ENCODE measurements at places on chromosomes 3 and 15.

DNA sequence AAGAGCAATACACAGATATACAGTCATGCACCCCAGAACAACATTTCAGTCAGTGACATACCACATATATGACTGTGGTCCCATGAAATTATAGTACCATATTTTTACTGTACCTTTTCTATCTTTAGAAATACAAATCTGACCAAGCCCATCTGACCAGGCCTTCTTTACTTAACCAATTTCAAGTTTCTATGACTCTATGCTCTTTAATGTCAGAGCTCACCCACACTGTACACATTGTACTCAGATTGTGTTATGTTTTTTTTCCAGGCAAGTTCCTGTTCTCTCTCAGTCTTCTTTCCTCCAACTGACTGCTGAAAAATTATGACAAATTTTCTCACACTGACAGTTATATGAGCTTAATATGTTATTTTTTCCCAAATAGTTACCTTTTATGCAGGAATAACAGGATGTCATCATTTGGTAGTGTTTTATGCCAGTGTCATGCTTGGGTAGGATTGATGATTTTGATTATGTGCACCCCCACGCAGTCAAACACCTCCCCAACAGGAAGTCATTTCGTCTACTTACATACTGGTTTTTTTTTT is 8.0 kb upstream of the CBLB start:
- DNase-seq, result no peak

DNA sequence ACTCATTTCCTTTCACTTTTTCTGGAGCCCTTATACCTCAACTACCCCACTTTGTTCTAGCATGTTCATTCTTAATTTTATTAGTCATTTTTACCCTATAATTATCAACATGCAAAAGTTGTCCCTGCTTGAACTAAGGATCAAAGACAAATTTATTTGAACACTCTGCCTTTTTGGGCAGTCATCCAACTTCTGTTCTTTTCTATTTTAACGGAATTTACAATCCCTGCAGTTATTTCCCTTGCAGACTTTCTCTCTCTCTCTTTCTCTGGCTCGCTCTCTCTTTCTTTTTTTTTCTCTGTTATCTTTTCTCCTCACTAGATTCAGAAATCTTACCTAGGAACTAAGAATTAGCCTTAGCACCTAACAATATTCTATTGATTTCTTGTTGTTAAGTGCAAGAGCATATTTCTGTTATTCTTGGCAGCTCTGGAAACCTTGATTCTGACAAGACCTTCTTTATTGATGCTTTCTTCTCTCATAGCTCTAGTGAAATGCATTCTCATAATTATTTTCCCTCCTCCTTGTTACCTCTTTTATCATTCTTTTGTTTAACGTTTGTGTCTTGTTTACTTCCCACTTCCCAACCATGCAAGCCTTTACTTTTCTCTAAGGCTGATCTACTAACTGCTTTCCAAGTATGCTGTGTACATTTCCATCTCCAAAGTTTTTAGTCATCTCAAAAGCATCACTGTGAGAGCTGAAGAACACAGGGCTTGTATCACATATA is 951.6 kb downstream of the DIPK2A start:
- DNase-seq, result no peak

- DNase-seq, result no peak
These were observed 279.0 kb downstream of the MFSD1 start for GRCh38 chr3:159080821-159081220.

- no peak for DNase-seq
These were observed 177.1 kb upstream of the ARHGEF26 start for GRCh38 chr3:153944084-153944483.

GRCh38 chr15:68333775-68334470 is 56.4 kb downstream of the FEM1B start:
- DNase-seq, result no peak

- no peak for DNase-seq
These were observed 540.8 kb downstream of the FGF12 start for GRCh38 chr3:192186498-192186897.

DNA sequence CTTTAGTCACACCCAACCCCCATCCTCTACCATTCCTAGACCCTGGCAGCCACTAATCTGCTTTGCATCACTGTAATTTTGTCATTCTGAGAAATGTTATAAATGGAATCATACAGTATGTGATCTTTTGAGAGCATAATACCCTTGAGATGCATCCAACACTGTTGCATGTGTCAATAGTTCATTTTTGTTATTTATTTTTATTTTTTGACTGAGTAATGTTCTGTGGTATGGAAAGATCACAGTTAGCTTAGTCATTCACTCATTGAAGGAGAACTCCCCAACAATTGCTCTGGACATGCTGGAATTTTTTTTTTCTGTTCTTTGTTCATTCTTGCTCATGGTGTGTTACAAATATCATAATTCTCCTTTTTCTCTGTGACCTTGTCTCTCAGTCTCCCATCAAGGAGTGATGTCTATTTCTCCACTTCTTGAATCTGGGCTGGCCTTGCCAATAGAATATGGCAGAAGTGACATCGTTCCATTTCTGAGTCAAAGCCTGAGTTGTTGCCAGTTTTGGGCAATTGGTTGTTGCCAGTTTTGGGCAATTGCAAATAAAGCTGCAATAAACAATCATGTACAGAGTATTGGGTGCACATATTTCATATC is 6.8 kb upstream of the ADPGK start:
- no peak for DNase-seq

DNA sequence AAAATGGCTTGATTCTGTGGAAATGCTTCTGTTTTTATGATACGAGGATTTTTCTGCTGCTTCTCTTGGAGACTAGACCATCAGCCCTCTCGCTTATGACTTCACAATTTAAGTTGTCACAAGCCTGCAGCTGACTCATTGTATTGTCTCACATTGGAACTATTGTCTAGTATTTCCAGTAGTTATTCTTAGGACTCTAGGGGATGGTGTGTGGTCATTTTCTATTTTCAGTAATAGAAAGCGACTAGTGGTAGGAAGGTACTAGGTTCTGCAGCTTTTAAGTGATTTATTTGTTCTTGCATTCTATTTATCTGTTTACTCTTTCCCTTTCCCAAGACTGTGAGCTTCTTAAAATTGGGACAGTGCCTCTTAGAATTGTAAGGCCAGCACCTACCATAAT is 66.3 kb upstream of the CRTC3 start:
- no peak for DNase-seq

DNA sequence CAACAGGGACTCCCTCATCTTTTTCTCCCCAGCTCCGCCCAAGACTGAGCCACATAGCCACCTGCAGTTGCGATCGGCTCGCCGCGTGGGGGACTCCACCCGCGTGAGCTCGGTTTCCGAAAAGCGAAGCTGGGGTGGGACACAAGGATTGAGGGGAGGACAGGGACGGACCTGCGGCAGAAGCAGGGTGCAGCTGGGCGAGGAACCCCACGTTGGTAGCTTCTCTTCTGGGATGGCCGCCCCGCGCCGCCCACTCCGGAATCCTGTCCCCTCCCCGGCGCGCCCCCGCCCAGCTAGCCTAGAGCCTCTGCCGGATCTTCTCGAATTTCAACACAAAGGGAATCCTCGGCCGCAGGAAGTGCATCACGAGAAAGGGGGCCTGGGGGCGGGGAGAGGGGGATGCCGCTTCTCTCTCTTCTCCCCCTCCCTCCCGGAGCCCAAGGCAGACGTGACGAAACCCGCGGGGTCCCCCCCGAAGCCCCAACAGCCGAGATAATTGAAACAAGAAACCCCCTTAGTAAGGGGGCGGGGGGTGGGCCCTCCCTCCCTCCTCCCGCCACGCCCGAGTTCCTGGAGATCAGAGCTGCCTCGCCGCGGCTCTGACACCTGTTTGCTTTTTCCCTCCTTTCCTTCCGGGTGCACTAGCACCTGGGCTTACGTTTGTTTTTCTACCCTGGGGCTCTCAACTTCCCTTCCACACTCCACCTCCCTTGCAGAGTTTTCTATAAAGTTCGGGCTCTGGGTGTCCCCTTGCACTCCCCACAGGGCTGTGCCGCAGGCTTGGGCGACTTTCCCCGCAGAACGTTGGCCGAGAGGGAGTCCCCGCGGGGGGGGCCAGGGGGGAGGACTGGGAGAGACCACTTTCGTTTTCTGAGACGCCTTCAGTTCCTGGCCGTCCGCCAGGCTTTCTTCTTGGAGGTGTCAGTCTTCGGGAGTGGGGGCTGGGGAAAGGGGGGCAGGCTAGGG is 1.3 kb upstream of the KCNH8 start:
- DNase-seq, result peak; percentile 78

DNA sequence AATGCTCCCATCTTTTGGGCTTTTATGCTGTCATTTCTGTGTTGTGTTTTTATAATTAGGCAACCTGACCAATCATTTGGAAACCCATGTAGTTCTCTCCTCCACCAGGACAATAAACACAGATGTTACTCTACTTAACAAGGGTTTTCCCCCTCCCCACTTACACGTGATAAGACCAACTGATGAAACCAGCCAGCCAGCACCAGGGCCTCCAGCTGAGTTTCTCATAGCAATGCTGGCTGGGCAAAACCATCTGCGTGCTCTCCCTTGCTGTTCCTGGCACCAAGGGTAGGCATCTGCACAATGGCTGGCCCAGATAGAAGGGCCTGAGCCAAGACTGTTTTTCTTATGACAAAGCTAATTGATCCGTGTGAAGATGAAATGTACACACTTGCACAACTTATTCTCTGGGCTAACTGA is 310.4 kb downstream of the PLCL2 start:
- DNase-seq, result peak; percentile 58

GRCh38 chr3:57973715-57974477 is 34.3 kb upstream of the FLNB start:
- DNase-seq, result no peak

DNA sequence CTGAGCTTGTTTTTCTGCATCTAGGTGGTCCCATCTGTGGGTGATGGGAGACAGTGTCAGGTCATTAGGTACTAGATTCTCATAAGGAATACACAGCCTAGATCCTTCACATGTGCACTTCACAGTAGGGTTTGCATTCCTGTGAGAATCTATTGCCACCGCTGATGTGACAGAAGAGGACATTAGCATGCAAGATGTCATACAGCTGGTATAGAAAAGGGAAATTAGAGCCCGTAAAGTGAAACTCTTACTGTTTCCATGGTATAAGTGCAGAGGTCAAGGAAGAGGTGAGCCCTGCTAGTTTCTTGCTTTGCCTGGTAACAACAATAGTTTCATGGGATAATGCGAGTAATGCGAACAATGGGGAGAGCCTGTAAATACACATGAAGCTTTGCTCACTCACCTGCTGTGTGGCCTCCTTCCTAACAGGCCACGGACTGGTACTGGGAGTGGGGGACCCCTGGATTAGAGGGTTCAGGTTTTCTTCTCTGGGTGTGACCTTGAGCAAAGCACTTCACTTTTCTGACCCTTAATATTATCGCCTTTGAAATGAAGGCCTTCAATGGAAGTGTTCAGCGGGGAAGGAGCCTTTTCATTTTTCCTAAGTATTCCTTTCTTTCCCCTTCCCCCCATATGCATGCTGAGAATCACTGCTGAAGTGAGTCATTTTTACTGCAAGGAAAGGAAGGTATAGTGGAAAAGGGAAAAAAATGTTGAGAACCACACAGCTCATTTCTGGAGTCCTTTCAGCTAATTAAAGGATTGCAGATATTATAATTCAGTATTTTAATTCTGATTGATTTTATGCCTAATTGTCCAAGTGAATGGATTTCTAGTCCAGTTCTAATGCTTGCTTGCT is 286.4 kb downstream of the UBE2E2 start:
- no peak for DNase-seq

DNA sequence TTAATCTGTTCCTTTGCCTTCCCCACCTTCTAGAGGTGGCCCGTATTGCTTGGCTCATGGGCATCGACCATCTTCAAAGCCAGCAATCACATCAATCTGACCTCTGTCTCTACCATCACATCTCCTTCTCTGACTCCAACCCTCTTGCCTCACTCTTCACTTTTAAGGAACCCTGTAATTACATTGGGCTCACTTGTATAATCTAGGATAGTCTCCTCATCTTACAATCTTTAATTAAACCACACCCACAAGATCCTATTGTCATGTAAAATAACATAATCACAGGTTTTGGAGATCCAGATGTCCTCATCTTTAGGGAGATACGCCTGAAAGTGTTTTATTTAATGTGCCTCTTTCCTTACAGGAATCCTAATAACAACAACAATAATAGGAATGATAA is 234.5 kb downstream of the ERC2 start:
- no peak for DNase-seq

DNA sequence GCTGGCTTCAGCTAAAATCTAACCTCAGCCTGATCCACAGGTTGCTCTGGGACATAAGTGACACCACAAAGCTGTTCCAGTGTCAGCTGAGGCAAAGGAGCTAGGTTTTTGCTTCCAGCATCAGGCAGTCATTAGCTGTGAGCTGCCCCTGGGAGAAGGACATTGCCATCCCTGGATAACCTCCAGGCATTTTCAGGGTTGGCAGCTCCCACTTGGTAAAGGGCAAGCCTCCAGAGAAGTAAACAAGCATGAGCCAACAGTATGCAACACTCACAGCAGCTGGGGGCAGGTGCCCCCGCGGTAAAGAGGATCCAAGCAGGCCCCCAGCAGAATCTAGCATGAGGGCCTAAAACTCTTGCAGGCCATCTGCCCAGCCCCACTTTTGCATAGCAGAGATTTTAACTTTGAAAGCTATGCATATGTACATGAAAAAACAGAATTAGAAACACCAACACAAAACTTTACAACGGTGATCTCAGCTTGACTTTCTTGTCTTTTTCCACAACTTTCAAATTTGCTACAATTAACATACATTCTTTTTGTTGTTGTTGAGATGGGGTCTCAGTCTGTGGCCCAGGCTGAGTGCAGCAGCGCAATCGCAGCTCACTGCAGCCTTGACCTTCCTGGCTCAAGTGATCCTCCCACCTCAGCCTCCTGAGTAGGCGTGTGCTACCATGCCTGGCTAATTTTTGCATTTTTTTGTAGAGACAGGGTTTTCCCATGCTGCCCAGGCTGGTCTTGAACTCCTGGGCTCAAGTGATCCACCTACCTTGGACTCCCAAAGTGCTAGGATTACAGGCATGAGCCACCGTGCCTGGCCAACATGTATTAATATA is 83.8 kb upstream of the TPM1 start:
- no peak for DNase-seq

GRCh38 chr15:45454814-45455213 is 67.7 kb downstream of the SLC30A4 start:
- no peak for DNase-seq

GRCh38 chr3:139572847-139573672 is 33.5 kb upstream of the RBP1 start:
- DNase-seq, result no peak

- DNase-seq, result no peak
These were observed 188.0 kb upstream of the TGFBR2 start for GRCh38 chr3:30418443-30418842.

- no peak for DNase-seq
These were observed 7.8 kb upstream of the SUMF1 start for GRCh38 chr3:4474683-4475490.
